Left ventricle myocardium inferior (tissue), 1 donor: ENCODE measurements at places on chromosomes 1 and 21.

DNA sequence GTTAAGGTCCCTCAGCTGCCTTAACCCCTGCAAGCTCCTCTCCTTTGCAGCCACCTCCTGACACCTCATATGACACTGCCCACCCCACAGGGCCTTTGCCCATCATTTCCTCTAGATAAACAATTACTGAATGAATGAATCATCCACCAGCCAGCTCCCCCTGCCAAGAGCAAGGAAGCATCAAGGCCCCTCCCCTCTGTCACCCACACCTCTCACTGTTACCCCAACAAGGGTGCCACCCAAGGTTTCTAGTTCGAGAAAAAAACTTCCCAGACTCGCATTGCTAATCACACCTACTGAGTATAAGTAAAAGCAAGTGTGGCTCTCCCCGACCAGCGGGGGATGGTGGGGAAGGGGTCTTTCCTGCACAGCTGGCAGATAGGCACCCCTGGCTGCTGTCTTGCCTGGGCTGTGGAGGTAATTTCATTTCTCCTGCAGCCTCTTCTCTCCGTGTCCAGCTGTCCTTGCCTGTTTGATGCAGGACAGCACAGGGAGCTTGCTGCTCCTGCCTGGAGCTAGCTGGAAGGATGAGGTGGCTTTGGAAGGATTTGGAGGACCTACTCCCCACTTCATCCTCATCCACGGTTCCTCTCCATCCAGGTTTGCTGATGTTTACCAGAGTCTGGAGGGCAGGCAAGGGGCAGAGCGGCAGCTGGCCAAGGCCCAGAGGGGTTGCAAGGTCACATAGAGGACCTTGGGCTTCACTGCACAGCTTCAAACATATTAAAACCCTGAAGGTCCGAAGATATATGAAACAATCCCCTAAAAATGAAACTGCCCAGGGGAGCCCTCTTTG, 33.1 kb upstream of the LBR start:
- no peak for DNase-seq

DNA sequence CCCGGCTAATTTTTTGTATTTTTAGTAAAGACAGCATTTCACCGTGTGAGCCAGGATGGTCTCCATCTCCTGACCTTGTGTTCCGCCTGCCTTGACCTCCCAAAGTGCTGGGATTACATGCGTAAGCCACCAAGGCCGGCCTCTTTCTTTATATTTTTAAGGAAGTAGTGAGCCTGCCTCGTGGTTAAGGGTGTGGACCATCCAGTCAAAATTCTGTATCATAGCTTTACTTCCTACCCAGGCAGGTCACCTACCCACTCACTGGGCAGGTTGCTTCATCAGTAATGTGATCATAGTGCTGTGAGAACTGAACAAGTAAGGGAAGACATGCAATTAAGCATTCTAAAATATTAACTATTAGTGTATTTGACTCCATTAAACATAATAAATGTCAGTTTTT, 8.1 kb upstream of the ACOT7 start:
- no peak for DNase-seq

DNA sequence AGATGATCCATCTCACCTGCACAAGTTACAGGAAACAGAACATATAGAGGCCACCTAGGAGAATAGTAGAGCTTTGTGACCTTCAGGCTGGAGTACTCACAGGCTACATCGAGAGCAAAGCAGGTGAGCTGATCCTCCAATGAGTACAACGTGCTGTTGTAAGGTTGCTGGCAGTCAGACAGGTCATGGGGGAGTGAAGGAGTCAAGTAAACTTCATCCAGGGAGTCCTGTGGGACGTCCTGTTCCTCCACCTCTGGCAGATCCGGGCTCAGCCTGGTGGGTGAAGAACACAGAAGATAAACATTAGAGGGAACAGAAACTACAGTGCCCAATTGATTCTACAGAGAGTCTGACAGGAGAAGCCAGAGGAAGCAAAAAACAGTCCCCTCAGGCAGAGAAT, 62.5 kb downstream of the PRKAB2 start:
- DNase-seq, result no peak

GRCh38 chr1:209585672-209586071, 2.2 kb downstream of the CAMK1G start:
- DNase-seq, result peak; percentile 55
